ENCODE measurements at places on chromosomes 3 and 15. TPM values are rescaled to one million over a fixed set of nuclear protein-coding genes. Genes with fewer than 3 reads are reported as not detected.

GRCh38 chr3:175267561-175267960 is 408.4 kb downstream of the NAALADL2 start:
- DNase-seq = no peak

The ACOX2 gene
- not detected for total RNA-seq

The CIDEC gene
- not detected for total RNA-seq

The WWTR1 gene
- total RNA-seq = 0.33 TPM

- DNase-seq = no peak
Measured at GRCh38 chr3:88059380-88060170, 520 bp downstream of the ZNF654 start.

- no peak for DNase-seq
Measured at GRCh38 chr3:149609595-149609994, 48.2 kb downstream of the WWTR1 start.

The C3orf20 gene
- 0.14 TPM for total RNA-seq

The XCR1 gene
- not detected for total RNA-seq

DNA sequence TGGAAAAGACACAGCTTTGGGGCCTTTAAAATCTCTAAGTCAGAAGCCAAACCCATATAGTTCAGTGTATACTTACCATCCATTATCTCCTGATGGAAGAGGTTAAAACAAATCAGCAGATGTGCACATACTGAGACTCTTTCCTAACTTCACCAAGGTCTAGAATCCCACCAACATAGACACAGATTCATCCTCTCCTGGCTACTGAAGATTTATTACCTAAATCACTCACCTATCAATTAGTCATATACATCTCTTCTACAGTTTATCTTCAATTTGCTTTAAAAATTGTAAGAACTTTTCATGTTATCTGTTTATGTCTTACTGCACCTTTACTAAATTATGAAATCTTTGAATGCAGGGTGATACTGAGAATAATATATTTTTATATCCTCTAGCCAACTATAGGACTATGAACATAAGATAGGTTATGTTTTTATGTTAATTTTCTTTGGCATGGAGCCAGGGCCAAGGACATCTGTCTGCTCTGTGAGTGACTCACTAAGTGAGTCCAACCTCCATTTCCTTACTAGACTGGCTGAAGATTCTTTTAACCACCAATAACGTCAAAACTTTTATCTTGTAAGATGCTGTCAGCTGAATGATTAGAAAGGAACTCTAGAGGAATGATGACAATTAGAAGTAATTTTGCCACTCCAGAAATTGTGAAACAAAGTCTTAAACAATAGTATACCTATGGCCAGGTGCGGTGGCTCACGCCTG is 397.6 kb downstream of the FOXP1 start:
- no peak for DNase-seq

The MYLK gene
- total RNA-seq = not detected

The ANKRD34C gene
- not detected for total RNA-seq

The PRSS50 gene
- total RNA-seq = not detected

The CCDC54 gene
- not detected for total RNA-seq

The CASR gene
- total RNA-seq = not detected

GRCh38 chr3:33887478-33887877 is 89.0 kb downstream of the PDCD6IP start:
- no peak for DNase-seq

DNA sequence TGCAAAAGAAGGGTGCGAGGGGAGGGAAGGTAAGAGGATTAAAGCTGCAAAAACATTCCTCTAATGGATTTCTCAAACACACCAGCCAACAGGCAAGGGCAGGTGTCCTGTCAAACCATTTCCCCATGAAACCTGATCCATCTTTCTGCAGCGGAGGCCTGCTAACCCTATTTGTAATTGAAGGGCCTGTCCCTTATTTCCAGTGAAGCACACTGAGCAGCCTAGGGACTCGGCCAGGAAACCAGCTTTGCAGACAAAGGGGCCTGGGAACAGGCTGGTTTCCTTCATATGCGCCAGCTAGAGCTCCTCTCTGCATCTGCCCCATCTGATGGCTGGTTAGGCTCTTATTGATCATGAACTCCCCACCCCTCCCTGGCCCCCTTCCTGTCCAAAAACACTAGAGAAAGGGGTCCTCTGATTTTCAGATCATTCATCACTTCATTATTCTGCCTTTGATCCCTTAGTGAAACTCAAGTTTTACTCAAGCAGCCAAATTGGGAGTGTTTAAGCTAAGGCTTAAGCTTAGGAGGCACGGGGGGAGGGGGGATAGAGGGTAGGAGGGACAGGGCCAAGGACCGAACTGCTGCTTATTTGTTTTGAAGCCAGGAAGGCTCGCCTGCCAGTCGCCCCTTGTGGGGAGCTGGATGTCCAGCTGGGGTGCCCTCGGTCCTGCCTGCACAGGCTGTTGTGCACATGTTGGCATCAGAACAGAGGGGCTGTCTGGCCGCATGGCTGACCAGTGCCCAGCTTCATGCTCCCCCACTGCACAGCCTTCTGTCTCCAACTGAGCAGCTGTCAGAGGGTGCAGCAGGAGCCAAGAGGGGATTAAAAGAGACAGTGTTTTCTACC is 53.1 kb downstream of the BOC start:
- no peak for DNase-seq

The EPHA3 gene
- total RNA-seq = 0.12 TPM

The MAPK6 gene
- 53.5 TPM for total RNA-seq

- no peak for DNase-seq
Measured at GRCh38 chr3:133845127-133845526, 39.5 kb downstream of the SRPRB start.

The ZNF660 gene
- total RNA-seq = 1.6 TPM

DNA sequence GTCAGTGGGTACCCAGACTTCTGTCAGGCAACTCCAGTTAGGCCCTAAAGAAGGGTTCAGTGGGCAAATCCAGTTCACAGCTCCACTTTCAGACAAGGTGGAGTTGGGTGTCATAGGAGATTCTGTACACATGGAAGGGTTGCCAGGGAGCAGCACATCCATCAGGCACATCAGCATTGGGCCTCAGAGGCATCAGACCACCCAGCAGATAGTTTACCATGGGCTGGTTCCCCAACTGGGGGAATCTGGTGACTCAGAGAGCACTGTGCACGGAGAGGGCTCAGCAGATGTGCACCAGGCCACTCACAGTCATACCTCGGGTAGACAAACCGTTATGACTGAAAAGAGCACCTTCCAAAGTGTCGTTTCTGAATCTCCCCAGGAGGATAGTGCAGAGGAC is 27.2 kb downstream of the SYNM start:
- no peak for DNase-seq

The FSIP1 gene
- 0.62 TPM for total RNA-seq

GRCh38 chr3:132196113-132196512 is 121.1 kb upstream of the ACP3 start:
- DNase-seq = no peak

The SLC24A1 gene
- total RNA-seq = 7.6 TPM

The TICRR gene
- total RNA-seq = 23.1 TPM

The LRRC3B gene
- not detected for total RNA-seq

DNA sequence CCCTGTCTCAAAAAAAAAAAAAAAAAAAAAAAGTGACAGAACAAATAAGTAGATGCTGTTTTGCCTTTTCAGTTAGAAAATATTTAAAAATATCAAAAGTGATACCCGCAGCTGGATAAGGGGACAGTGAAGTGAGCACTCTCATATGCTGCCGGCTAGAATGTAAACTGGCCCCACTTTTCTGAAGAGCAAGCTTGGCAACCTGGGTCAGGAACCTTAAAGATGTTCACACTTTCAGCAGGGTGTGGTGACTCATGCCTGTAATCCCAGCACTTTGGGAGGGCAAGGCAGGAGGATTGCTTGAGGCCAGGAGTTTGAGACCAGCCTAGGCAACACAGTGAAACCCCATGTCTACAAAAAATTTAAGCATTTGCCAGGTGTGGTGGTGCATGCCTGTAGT is 17.4 kb downstream of the FSD2 start:
- DNase-seq = no peak

The ISLR gene
- total RNA-seq = not detected

DNA sequence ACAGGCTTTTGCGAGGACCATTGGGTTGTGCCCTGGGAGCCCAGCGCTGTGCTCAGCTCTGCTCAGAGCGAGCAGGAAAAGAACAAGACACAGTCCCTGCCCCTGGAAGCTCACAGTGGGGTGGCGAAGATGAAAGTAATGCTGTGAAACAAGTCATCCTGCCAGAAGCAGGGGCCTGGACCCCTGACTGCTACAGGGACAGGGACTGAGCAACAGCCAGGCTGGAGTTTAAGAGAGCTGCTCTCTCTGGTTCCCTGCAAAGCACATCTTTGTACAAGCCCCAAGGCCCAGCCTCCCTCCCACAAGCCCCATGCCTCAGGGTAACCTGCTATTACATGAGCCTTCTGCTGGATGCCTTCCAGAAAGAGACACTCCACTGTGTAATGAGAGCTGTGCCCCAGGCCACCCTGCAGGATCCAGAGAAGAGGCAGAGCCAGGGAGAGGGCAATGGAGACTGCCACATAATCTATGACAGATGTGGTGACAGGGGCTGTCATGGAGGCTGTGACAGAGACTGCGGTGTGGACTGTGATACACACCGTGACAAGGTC is 7.1 kb upstream of the HCN4 start:
- no peak for DNase-seq

DNA sequence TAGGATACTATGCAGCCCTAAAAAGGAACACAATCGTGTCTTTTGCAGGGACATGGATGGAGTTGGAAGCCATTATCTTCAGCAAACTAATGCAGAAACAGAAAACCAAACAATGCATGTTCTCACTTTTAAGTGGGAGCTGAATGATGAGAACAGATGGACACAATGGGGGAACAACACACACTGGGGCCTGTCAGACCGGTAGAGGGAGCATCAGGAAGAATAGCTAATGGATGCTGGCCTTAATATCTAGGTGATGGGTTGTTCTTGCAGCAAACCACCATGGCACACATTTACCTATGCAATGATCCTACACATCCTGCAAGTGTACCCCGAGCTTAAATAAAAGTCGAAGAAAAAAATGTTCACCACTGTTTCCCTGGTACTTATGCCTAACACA is 17.5 kb downstream of the SENP7 start:
- DNase-seq = no peak

The ANKRD63 gene
- total RNA-seq = not detected

- no peak for DNase-seq
Measured at GRCh38 chr3:180707896-180708295, 28.6 kb upstream of the CCDC39 start.

- no peak for DNase-seq
Measured at GRCh38 chr3:19541284-19541683, 392.7 kb downstream of the EFHB start.
